ENCODE measurements at places on chromosomes 1 and 21.

DNA sequence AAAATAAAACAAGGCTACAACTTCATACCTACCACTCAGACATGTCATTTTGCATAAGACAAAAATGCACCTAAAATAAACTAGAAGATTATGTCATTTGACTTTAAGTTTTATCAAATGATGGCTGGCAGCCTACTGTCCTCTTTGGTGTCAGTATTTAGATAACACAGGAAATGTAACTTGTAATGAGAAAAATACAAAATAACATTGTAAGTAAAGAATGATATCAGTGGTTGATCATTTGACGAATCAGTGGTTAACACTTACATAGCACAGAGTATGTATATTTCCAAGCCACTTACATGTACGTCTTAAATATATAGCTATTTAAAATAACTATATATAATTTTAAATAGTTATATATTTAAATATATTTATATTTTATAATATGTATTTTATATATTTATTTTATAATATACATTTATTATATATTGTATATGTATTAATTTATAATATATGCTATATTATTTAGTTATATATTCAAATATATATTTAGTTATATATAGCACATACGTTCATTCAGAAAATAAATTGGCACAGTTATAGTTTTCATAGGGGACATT, 44.1 kb downstream of the ZNF678 start:
- no peak for DNase-seq

GRCh38 chr1:59345221-59345620, 48.3 kb downstream of the FGGY start:
- DNase-seq, result no peak

- no peak for DNase-seq
Observed at GRCh38 chr1:76037324-76037723, 37.2 kb upstream of the ST6GALNAC3 start.

DNA sequence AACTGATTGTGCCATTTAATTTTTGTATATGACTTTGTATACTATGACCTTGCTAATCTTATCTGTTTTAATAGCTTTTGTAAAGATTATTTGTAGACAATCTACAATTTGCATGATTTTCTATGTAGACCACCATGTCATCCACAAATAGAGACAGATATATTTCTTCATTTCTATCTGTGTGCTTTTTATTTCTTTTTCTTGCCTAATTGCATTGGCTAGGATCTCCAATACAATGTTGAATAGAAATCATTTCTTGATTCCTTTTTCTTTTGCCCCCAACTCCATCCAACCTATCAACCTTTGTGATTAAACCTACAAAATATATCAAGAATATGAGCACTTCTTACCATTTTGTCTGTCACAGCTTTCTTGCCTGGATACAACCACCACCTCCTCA, 232.6 kb upstream of the POU3F1 start:
- no peak for DNase-seq

- DNase-seq, result no peak
Observed at GRCh38 chr1:212225871-212226302, 59.3 kb upstream of the PPP2R5A start.
